ENCODE measurements at places on chromosomes 3 and 15.

DNA sequence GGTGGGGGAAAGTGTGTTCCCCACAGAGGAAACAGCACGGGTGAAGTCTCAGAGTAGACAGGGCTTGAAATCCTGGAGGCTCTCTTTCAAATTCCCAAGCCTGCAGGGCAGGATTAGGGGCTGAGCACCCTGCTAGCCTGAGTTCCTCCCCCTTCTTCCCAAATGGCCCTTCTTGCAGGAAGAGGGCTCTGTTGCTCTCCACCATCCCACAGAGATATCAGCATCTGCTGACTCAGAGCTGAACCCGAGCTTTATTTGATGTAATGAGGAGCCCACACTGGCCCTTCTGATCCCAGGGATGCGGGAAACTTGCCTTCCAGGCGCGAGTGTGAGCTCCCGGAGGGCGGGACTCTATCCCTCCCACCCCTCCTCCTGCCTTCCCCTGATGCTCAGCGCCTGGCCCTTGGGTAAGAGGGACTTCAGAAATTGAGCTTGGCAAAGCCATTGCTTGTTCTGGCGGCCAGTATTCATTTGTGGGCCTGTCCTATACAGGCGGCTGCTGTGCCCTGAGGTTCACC, 1.4 kb upstream of the STRA6 start:
- DNase-seq = no peak

DNA sequence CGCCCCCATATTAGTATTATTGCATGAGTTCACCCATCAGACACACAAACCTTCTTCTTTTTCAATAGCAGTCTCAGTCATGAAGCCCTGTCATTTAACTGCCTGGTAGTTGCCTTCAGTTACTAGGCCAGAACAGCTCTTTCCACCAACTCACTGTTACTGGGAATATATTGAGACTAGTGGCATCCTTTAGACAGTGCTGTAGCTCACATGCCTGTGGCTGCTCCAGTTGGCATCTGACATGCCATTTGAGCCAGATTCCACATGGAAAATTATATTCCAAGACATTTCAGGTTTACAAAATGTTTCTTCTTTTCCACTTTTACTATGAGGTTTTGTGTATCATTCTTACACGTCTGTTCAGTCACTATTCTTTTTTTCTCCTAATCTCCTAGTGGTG, 146.1 kb downstream of the GHSR start:
- no peak for DNase-seq

DNA sequence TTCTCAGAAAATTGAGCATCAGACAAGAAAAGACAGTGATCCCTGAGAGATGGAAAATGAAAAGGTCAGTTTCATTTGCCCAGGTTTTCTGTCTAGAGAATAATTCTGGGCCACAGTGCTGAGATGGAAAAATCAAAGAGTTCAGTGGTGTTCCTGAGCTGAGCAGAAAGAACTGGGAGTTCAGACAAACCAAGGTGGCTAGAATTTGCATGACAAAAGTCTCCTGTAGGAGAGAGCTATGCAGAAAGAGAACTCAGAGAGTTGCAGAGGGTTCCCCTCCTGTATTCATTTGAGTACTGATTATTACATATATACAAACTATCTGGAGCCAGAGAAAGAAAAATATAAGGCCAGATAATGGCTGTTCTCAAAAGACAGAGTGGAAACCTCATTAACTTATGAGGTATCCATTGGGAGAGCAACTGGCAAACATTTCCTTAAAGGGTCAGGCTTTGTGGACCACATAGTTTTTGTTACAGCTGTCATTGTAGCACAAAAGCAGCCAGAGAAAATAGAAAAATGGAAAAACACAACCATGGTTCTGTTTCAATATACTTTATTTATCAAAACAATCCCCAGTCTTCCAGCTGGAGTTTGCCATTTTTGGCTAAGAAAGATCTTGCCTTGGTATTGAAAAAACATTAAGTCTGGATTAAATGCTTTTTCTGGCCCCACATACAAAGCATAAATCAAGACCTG, 1004.1 kb downstream of the TBL1XR1 start:
- DNase-seq = no peak

DNA sequence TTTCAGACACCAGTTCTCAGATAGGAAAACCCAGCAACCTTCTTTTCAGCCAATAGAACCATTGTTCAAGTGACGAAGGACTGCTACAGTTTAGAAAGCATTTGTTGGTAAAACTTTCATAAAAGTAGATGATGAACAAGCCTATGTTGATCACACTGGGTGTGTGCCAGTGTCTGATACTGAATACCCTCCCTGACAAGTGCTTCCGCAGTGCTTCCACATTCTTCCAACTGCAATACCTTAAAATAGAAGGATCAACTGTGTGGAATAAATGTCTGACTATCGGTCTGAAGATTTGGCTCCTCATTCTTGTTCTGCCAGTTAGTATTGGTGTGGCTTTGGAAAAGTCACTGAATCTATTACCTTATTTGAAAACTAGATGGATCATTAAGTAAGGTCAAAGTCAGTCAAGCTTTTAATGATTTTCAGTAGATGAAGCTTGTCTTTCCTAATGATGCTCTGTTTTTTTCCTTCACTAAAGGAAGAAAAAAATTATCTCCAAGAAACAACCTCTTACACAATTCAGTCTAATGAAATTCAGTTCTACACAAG, 479.4 kb upstream of the CBLB start:
- no peak for DNase-seq

DNA sequence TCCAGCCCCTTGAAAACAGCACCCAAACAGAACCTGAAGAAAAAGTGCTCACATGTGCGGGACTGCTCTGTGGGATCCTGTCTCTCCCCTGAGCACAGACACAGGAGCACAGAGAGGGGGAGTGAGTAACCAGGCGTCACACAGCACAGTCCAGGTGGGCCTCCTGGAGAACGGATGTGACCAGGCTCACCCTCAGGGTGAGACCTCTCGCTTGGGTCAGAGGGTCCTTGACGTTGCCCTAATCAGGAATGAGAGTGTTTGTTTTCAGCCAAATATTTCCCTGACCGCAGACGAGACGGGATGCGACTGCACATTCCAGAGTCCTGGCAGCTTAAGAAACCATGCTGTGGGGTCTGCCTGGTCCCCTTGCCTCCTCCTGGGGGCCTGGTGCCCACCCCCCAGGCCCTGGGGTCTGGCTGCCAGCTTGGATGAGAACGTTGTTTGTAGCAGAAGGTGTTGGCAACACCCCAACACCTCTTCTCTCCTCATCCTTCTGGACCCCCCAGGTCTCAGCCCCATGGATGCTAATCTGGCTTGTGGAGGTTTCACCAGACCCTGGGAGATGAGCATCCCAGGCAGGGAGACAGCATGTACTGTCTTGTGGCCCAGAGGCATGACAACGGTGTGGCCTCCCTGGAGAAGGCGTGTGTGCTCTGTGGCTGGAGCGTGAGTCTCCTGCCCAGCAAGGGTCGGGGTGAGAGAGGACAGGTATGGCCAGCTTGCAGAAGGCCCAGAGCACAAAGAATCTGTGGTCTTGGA, 42.1 kb upstream of the SLC6A6 start:
- no peak for DNase-seq

DNA sequence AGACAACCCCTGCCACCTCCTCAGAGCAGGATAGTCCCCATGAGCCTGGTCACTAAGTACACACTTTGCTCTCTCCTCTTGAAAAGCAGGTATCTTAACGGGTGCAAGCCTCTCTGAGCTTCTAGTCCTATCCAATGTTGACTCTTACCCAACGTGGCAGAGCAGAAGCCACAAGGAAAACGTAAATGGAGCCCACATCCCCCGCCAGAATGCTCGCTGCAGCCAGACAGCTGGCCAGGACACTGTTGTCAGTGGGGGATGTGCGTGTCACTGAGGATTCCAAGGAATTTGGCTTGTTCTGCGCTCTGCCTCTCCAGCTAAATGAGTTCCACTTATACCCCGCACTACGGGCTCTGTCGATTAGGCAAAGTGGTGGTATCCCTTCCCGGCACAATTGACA, 67.8 kb upstream of the IGF1R start:
- DNase-seq = no peak

GRCh38 chr15:89910891-89911626, 1.7 kb downstream of the ARPIN start:
- no peak for DNase-seq

GRCh38 chr3:45993421-45994027, 2.1 kb downstream of the FYCO1 start:
- DNase-seq = peak; percentile 72

- DNase-seq = no peak
Measured at GRCh38 chr15:78708713-78709260, 67.8 kb upstream of the CHRNB4 start.

DNA sequence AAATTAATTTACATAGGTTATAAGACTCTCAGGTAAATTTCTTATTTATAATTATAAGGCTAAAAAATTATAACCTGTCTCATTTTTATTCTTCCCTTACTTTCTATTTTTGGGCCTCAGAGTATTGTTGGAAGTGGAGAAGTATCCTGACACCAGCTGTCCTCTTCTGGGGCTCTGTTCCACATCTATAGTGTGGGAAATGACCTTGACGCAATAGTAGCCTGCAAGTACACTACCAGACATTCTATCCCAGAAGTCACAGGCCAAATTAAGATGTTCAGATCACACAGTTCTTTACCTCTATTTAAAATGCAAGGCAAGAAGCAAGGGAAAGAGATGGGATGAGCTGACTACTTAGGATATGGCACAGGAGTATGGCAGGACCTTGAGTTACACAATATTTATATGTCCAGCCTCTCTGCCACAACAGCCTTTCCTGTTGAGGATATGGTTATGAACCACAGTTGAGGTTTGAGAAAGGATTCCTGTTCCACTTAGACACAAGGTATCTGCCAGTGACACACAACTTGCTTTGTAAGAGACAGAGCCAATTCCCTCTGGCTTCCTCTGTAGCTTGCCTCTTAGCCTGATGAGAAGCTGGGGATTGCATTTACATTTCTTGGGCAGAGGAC, 158.0 kb upstream of the IL12A start:
- DNase-seq = no peak

DNA sequence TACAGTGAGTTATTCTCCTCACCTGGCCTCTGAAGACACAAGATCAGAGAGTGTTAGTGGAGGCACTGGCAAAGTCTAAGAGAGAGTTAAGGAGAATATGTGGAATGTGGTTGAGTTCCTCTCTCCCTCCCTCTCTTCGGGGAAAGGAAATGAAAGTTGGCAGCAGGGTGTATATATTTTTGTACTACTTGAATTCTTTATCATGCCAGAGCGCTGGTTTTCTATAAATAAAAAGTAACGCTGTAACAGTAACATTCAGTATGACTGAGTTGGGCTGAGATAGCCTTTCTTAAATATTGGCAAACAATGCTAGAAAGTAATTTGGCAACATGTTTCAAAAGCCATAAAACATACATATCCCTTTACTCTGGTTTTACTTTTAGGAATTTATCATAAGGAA, 77.5 kb upstream of the TNFAIP8L3 start:
- DNase-seq = no peak

DNA sequence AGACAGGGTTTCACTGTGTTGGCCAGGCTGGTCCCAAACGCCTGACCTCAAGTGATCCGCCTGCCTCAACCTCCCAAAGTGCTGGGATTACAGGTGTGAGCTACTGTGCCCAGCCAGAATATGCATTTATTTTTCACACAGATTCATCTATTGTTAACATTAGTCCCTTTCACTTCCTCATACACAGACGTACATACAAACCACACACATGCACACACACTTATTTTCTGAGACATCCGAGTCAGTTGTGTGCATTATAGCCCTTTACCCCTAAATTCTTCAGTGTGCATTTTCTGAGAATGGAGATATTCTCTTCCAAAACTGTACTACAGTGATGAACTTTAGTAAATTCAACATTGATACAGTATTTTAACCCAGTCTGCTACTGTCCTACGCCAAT, 15.0 kb upstream of the MEX3B start:
- no peak for DNase-seq

GRCh38 chr3:42589382-42590109, 1.1 kb upstream of the SS18L2 start:
- no peak for DNase-seq

- no peak for DNase-seq
Measured at GRCh38 chr3:38454178-38454883, 641 bp downstream of the ACVR2B start.

DNA sequence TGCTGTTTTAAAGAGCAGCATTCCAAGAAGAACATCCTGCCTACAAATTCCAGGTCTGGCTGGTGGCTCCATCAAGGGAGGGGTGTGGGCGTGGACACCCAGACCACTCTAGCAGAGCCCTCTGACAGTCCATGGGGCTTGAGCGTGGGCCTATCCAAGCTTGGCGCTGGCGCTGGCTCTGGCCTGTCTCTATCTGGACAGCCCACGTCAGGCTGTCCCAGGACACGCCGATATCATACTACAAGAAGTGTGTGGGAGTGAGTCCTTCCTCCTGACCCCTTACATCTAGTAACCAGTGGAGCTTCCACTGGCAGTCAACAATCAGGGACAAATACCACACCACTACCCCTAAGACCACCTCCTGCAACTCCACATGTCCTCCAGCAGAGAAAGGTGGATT, 17.1 kb upstream of the DUSP7 start:
- DNase-seq = no peak

DNA sequence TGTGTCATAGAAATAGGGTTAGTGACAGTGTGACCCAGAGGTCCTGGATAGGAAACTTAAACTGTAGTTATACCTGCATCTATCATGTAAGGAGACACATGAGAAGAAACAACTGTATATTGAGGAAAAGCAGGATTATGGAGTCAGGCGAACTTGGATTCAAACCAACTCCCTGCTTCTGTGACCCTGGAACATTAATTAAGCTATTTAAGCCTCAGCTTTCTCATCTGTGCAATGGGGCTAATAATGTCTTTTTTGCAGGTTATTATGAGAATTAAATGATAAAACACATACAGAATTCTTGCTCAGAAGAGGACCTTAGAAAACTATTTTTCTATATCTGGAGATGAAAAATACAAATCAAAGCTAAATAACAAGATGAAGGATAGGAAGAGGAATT, 481.8 kb downstream of the MECOM start:
- no peak for DNase-seq

DNA sequence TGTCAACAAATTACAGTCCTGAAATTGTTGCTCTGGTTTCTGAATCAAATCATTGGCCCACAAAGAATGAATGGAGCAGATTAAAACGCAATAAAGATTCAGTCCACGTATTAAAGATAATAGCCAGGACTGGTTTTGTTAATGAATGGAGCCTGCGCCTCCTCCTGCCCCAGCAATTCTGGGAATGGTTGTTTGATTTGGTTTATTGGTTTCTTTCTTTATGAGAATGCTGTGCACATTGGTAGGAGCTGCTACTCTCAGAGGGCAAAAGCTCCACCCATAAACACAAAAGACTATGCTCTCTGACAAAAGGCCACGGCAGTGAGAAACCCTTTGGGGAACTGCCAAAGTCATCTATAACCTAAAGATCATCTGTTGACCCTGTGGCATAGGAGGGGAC, 261.1 kb downstream of the ABHD5 start:
- no peak for DNase-seq

- DNase-seq = no peak
Measured at GRCh38 chr15:58535337-58535736, 103.5 kb downstream of the LIPC start.

GRCh38 chr15:78999636-79000035, 54.8 kb upstream of the CTSH start:
- no peak for DNase-seq

- peak; percentile 69 for DNase-seq
Measured at GRCh38 chr3:122084799-122085198, 29.6 kb downstream of the CD86 start.

- no peak for DNase-seq
Measured at GRCh38 chr3:189320511-189320910, 148.7 kb downstream of the TPRG1 start.

All from activated CD4-positive, alpha-beta T cell treated with anti-CD3 and anti-CD28 coated beads, Interleukin-2, Interleukin-4, amounts not matched to agents 100 ng/mL and 50 ng/mL, durations not matched to agents 16 hours and 8 hours (primary cell).